ENCODE measurements at places on chromosomes 12 and 14.

- DNase-seq: no peak
These were observed 7.9 kb downstream of the SSPN start for GRCh38 chr12:26203167-26203780.

DNA sequence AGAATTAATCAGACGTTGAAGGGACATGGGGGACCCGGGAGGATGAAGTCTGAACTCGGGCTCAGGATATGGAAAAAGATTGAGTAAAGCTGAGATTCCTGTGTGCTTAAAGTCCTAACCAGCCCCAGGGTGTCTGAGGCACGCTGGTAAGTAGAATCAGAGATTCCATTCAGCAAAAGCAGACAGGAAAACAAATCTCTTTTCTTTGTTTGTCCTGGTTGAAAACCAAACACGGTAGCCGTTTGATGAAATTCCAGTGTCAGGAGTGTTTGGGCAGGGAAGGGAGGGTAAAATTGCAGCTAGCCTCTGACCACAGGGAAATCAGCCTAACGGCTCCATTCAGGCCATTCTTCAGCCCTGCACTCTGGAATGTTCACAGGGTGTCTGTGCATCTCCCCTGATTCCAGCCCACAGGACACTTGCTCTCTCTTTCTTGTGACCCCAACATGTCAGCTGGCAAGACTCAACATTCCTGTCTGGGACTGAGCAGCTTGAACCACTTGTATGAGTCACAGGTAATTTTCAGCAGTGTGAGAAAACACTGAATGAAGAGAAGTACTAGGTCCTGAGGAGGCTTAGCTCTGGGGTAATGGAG is 31.0 kb downstream of the NINJ2 start:
- no peak for DNase-seq

GRCh38 chr12:124495194-124495983 is 72.0 kb downstream of the NCOR2 start:
- no peak for DNase-seq

DNA sequence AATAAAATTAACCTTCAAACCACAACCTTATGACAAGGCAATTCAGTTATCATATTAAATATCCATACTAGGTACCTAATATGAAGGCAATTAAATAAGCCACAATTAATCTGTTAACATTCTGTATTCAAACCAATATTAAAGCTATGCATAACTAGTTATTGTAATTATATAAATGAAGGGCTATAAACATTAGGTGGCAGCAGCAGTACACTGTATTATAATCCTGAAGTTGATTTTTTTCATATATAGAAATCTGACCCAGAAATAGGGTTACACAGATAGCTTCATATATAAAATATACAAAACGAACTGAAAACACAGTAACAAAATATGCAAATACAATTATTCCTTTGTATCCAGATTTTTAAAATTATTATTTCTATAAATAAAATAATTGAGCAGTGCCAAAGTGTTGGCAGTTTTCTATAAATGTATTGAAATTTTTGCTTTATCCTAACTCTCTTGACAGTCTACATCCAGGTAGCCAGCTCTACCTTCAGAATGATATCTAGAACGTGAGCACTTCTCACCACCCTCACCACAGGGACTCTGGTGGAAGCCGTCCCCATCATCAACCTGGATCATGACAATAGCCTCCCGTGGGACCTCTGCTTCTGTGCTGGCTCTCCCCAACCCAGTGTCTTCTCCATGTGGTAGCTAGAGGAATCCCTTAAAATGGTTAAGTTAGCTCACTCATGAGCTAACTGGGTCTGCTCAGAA is 136.2 kb downstream of the MED13L start:
- peak; percentile 28 for DNase-seq

DNA sequence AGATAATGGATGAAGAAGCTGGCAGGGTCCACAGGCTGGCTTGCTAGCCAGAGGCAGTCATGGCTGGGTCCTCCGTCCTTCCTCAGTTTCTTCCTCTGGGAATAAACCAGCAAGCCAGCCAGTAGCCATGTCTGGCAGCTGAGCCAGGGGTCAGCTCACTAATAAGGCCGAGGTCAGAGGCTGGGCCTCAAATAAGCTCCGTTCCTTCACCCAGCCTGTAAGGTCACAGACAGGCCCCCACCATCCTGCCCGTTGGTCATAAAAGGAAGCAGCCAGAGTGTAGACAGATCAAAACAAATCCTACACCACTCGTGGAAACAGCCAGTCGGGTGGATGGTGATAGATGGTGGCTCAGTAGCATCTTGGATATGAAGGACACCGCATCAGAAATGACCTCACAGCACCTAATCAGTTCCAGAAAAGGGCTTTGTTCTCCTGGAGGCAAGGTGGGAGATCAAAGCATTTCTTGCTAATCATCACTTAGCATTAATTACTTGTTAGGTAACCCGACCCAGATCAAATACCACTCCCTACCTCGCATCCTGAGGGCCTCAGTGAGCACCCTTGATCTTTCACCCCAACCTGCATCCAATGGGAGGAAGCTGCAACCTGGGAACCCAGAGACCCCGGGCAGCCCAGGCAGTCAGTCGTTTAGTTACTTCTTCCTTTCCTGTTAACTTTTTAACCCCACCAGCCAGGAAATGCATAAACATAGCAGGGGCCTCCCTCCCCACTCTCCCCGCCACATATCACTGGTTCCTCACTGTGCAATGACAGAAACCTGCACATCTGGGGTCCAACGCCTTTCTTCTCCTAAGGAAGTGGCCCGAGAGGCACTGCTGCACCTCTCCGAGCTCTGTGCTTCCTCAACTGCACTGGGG is 90.2 kb downstream of the KDM2B start:
- DNase-seq: no peak

DNA sequence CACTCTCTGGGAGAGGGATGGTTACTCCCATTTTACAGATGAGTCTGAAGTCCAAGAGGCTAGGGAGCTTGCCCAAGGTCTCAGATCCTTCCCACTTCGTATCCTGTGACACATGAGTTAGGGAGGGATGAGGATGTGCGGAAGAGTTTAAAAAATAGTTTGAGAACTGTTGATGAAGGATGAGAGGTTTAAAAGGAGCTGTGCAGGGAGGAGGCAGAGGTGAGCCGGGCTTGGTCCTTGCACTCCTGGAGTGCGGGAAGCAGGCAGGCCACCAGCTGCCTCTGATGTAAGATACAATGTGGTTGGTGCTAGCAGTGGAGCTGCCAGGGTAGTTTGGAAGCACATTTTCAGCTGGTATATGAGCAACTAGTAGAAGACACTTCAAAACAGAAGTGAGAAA is 46.5 kb downstream of the TSPAN9 start:
- no peak for DNase-seq

- peak; percentile 20 for DNase-seq
These were observed 81.7 kb downstream of the CRADD start for GRCh38 chr12:93758801-93759373.

DNA sequence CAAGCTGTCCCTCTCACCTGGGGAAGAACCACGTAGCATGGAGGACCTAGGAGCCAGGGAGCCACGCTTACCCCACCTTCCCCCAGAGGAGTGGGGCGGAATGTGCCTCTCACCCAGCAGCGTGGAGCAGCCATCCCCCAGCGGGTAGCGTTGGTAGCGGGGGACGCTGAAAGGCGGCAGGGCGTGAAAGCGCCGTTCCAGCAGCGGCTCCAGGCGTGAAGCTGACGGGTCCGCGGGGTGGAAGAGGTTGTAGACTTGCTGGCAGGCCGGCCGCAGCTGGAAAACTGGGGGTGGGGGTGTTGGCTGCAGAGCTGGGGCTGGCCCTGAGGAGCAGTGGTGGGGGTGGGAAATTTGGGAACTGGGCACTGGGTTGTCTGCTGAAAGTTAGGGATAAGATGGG is 11.9 kb downstream of the ARL6IP4 start:
- DNase-seq: no peak

GRCh38 chr12:48000878-48001504 is 3.3 kb downstream of the COL2A1 start:
- DNase-seq: no peak

DNA sequence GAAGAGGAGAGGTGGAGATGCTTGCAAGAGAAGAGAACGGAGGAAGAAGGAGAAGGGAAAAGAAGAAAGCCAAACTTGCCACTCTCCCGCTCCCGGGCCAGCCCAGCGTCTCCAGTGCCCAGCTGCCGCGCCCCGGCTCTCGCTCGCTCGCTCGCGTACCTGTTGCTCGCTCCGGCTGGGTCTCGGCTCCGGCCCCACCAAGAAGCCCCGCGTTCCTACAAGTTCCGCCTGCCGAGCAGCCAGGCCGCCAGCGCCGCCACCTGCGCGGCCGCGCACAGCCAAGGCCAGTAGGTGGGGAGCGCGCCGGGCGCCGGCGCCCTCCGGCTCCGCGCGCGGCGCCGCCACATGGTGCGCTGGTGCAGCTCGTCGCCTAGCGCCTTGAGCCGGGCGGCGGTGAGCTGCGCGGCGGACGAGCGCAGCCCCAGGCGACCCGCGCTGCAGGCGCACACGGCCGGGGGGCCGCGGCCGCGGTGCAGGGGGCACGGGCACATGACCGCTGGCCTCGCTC is 370 bp downstream of the HRK start:
- DNase-seq: no peak

DNA sequence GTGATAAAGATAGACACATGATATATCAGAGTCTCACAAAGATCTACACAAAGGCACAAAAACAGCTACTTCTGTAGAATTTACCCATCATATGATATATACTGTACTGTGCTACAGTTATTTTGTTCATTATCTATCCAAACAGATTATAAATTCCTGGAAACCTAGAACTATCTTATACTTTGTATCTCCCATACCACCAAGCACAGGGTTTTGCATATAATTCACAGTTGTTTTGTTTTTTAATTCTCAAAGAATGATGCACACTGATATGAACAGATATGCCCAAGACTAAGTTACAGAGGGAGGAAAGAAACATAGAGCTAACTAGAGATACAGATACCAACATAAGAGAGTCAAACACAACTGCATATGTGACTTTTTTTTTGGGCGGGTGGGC is 3.4 kb downstream of the PRKAG1 start:
- no peak for DNase-seq

GRCh38 chr12:49330032-49330619 is 6.9 kb downstream of the C1QL4 start:
- no peak for DNase-seq

DNA sequence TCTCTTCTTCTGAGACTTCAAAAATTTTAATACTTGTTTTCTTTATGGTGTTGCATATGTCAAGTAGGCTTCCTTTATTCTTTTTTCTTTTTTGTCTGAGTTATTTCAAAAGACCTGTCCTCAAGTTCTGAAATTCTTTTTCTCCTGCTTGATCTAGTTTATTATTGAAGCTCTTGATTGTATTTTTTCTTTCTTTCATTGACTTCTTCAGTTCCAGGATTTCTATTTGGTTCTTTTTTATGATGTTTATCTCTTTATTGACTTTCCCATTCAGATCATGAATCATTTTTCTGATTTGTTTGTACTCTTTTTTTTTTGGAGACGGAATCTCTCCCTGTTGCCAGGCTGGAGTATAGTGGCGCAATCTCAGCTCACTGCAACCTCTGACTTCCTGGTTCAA is 34.1 kb downstream of the IFT43 start:
- DNase-seq: no peak

- DNase-seq: peak; percentile 90
These were observed at the start of gene MARCHF9 for GRCh38 chr12:57754411-57755193. MARCHF9 (plus strand) TSS chr12:57755103; CDS start chr12:57755529, 426 bp downstream.

DNA sequence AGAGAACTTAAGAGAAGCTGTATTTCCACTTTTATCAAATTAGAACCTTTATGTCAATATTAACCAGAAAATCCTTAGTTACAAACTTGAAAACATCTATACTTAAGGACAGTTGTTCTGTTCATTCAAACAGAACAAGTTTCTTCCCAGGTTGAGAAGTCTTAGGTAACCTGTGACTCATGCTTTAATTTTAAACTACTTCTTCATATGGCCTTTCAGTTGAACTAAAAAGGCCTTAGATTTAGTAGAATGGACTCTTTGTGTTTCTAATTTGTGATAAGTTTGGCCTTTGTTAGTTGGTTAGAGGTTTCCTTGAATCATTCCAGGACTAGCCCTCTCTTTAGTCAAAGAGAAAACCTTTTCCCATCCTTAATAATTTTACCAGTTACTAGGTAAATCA is 274.2 kb downstream of the FUT8 start:
- DNase-seq: no peak

GRCh38 chr14:69152902-69153151 is at the start of gene DCAF5:
DCAF5 (minus strand) TSS chr14:69153119; CDS start chr14:69152978, 141 bp downstream.
- DNase-seq: peak; percentile 93

- DNase-seq: no peak
These were observed 7.7 kb downstream of the ANKRD9 start for GRCh38 chr14:102501751-102502315.

DNA sequence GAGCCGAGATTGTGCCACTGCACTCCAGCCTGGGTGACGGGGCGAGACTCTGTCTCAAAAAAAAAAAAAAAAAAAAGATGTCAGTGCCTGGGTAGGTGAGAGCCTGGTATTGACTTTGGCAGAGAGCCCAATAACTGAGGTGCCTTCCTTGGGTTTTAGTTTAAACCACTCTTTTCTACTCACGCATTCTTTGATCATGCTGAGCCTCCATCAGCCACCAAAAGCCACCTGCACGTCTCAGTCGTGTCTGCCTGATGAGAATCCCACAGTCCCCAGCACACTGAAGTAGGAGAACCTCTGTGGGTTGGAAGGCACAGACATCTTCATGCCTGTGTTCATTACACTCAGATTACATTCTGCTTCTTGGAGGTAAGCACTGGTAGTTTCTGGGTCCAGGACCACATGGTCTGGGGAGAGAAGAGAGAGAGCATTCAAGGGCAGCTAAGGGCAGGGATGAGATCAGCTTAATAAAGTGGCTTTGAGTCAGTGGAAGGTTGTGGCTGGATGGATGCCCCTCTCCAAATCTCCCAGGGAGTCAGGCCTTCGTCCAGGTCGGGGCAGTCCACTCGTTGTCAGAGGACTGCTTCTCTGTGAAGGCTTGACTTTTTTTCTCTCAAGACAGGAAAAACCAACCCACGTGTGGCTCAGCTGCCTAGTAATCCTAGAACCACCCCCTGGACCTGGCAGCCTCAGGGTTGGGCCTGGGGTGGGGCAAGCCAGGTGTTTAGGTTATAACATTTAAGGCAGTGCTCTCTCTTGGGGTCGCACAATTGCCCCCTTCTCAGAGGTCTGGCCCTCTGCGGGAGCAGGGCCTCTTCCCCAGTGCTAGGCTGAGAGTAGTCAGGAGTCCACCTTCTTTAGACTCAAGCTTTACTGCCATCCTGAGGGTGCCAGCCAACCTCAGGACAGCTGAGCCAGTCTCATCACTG is 32.6 kb upstream of the MAX start:
- DNase-seq: no peak

DNA sequence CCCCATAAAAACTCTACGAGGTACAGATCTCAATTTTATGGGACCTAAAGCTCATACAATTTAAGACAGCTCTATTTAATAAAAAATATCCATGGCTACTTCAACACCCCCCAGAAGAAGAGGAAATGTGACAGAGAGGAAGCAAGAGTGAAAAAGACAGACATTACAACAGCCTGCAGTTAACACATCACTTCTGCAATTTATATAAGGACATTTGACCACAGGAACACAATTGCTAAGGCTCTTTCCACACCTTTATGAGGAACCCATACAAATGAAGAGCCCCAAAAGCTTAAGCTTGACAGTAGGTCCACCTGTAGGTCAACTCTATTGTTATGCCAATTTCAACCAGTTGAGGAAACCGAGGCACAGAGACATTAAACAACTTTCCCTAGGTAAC is 5.6 kb downstream of the OR10P1 start:
- DNase-seq: no peak

GRCh38 chr12:78402366-78403134 is 462.0 kb upstream of the SYT1 start:
- no peak for DNase-seq

All from CD4-positive, alpha-beta T cell treated with Interleukin-2 at 100 ng/mL for 4 hours (primary cell).